ENCODE measurements at places on chromosomes 7 and 10.

DNA sequence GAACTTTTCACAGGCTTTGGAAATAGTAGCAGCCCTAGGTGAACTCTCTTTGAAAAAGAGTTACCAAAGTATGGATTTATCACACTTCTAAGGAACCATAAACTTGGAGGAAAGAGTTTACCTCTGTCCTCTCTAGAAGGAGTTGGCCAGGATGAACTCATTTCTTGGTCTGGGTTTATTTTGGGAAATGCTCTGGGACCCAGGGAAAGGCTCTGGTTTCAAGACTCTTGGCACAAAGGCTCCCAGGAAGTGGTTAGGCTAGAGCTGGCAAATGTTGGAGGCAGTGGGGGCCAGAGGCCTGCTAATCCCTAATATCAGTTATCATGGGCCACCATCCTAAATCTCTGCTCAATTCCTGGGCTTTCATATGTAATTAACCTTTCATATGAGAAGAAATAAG is 36.3 kb upstream of the CDK6 start:
- DNase-seq, result no peak

- no peak for DNase-seq
Measured at GRCh38 chr10:6048281-6049030, 13.7 kb downstream of the IL2RA start.

DNA sequence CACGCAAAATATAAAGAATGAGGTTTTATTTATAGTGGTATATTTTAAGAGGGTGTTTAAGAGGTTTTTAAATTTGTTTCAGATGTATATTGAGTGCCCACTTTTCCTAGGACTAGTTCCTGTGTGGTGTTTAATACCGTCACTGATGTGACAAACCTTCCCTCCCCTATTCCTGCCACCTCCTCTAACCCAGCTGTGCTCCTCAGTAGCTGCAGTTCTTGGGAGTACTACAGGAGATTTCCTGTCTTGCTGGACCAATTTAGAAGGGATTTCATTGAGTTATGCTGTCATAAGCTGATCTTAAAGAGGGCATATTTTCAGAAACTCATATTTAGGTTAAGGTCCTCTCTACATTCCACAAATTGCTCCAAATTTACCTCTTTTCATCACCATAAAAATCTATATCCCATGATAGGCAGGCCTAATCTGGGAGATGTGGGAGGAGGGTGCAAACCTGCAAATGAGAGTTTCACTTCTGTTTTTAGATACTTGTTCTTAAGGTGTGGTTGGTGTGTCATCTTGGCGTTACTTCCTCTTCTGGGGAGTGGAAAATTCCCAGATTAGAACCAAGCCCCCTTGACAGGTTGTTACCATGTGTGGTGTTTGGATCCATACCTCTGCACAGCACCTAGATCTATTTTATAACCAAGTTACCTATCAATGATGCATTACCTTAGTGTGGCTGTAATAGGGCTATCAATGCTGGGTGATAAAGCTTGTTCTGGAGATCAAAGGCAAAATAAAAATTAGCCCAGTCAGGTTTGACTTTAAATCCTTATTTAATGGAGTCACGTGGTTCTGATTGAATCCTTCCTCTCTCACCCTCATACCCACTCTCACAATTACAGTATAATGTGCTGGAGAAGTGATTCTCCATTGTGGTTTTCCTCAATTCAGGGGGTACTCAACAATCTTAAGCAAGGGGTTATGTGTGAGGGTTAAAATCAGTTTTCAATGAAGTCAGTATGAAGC is 141.1 kb downstream of the CDK14 start:
- no peak for DNase-seq

DNA sequence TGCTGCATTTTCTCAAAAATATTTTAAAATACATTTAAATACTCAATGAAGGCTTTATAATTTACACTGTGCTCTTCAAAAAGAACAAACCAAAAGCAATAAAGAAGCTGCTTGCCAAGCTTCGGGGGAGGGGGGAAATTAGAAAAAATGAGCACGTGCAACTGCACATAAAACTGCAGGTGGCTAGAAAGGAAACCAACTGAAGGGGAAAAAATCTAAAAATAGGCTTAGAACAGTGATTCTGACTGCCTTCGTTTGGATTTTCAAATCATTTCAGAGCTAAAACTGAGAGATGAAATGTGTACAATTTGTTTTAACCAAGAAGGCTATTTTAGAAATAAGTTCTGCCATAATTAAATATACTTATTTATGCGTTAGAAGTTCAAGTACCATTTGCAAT is 61.4 kb downstream of the ABI1 start:
- DNase-seq, result no peak

DNA sequence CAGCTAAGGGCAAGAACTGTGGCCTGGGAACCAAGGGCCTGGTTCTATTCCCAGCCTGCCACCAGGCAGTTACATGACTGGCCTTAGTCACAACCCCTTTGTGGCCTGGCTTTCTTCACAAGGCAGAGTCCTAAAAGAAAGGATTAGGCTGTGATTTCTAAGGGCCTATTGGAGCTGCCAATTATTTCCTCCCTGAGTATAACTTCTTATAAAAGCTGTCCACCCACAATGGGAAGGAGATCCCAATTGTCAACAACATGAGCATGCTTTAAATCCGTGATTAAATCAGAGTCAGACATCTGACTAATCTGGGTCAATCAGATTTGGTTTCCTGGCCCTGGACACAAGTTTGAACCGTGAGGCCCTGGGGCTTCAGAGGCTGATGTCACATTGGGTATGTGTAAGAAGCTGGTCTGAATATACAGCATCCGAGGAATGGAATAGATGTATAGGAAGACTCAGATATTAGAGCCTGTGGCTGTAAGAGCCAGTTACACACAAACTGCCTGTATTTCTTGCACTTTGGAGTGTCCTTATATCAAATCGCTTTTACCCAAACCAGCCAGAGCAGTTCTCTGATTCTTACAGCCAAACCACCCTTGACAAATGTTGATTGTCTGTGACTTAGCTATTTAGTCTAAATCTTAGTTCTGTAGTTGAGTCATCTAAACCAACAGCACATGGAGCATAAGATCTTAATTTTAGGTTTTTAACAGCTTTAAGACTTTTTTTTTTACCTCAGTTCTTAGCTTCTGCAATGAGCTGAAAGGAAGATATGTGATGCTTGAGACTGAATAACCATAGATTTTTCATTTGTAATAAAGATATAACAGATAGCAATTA is 61.3 kb downstream of the ABCB4 start:
- DNase-seq, result no peak

- no peak for DNase-seq
Measured at GRCh38 chr7:116503835-116504234, 4.3 kb downstream of the CAV2 start.

DNA sequence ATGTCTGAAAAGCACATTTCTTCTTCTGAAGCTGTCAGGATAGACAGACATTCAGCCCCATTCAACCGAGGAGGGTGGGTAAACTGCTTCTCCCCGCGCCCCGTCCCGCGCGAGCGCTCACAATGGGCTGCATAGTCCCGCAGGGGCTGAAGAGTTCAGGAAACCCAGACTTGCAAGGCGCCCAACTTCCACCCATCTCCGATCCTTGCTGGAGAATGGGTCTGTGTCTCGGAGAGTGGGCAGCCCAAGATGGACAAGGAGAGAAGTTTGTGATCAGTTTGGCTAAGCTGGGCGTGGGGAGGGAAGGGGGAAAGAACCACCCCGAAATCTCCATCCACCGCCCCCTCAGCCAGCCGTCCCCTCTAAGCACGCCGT is 686 bp downstream of the AASS start:
- no peak for DNase-seq

GRCh38 chr10:90213346-90213745 is 512.0 kb downstream of the KIF20B start:
- no peak for DNase-seq

DNA sequence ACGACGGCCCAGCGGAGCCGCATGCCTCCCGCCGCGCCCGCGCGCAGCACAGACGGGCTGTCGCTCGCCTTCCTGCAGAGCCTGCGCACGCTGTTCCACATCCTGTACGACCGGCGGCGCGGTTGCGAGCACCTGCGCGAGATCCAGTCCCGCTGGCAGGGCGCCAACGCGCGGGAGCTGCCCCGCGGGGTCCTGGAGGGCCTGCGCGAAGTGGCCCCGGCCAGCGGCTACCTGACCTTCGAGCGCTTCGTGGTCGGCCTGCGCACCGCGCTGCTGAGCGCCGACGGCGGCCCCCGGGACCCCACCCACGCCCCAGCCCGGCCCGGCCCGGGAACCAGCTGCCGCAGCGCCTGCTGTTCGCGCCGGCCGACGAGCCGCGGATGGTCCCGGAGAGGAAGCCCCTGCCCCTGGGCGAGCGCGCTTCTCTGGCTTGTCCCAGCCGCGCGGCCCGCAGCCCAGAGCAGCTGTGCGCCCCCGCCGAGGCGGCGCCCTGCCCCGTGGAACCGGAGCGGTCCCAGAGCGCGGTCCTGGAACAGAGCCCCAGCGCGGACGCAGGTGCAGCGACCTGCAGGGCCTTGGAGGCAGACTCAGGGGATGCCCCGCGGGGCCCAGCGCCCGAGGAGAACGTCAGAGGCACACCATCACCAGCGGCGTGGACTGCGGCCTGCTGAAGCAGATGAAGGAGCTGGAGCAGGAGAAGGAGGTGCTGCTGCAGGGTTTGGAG is 25.3 kb upstream of the ZNF716 start:
- no peak for DNase-seq

DNA sequence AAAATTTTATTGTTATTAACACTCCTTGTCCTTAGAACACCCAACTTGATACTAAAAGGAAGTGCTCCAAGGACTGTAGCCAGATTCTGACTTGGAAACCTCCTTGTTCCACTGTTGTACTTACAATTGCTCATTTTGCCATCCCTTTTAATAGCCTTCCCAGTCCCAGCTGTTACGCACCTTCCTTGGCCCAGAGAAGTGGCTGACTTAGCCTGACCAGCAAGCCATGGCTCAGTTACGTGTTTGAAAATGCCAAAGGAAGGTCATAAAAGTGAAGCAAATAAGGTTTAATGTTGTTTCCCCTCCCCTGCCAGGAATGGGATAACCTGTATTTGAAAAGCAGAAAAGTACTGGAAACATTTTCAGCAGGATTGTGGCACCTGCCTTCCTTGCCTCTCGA is 3.7 kb upstream of the ANKRD1 start:
- no peak for DNase-seq

DNA sequence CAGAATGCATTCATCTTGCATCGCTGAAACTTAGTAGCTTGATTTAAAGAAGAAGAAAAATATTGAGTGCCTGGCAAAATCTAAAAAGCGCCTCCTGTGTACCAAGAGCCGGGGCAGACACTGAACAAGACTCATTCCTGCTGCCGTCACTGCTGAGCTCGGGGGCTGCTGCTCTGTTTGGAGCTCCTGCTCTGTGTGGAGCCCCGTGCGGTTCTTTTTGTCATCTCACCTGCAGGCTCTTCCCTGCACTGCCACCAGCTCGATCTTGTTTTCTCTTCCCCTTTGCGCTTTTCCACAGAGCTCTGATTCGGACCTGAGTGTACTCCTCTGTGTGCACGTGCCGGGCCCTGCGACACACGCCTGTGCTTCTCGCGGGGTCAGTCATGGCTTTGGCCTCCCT is 462.1 kb upstream of the DPP6 start:
- DNase-seq, result no peak
